ENCODE measurements at places on chromosomes 16 and 17. TPM values are rescaled to one million over a fixed set of nuclear protein-coding genes. Genes with fewer than 3 reads are reported as not detected.

KRT39 gene
- polyA plus RNA-seq, result not detected

WFDC1 gene
- polyA plus RNA-seq, result not detected

CDR2 gene
- polyA plus RNA-seq, result 66.9 TPM

GRCh38 chr17:31918701-31919128, 17.2 kb upstream of the UTP6 start:
- H3K36me3 ChIP-seq, result peaks cover 8% of the 10 kb centered on the region
- DNase-seq, result no peak
- peaks cover 42% of the 10 kb centered on the region for H3K27me3 ChIP-seq
- H3K4me1 ChIP-seq, result peaks cover 1% of the 10 kb centered on the region

DNA sequence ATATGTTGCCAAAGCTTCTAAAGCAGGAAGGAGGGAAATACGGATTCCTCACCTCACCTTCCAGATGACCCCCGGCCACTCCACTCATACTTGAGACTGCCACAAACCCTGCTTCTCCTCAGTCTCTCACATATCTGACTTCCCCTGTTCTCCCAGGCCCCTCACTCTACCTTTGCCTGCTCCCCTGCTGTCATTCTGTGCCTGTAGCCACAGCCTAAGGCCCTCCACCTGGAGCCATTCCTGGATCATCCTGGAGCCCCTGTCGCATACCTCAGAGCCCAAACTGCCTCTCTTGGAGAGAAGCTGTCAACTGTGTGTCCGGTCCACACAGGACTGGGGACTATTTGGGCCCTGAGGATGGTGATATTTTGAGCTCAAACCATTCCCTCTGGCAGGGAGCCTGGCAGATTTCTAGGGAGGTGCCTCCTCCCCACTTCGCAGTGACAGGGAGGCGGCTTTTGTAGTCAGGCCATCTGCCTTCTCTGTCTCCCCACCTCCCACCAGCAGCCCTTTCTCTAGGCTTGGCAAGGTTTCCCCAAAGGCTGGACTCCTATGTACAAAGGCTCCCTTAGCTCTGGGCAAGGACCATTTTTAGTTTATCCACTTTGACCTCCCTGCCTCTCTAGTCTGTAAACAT, 2.3 kb upstream of the MED24 start:
- H3K36me3 ChIP-seq, result no peaks in the 10 kb centered on the region
- H3K4me3 ChIP-seq, result peak overlapping the region; percentile 34
- H3K27ac ChIP-seq, result peak overlapping the region; percentile 45
- no peak for DNase-seq
- H3K4me1 ChIP-seq, result peaks cover 22% of the 10 kb centered on the region

GRCh38 chr17:18117982-18118975, 9.7 kb downstream of the MYO15A start:
- H3K27ac ChIP-seq, result no peak overlapping the region
- H3K27me3 ChIP-seq, result no peaks in the 10 kb centered on the region
- no peak overlapping the region for H3K4me3 ChIP-seq
- no peak for DNase-seq
